Stimulated activated CD4-positive, alpha-beta T cell treated with anti-CD3 and anti-CD28 coated beads, Interleukin-12 subunit alpha, Interleukin-12 subunit beta, amount 100 ng/mL, for 48 hours (primary cell): ENCODE measurements at places on chromosomes 11 and 22.

DNA sequence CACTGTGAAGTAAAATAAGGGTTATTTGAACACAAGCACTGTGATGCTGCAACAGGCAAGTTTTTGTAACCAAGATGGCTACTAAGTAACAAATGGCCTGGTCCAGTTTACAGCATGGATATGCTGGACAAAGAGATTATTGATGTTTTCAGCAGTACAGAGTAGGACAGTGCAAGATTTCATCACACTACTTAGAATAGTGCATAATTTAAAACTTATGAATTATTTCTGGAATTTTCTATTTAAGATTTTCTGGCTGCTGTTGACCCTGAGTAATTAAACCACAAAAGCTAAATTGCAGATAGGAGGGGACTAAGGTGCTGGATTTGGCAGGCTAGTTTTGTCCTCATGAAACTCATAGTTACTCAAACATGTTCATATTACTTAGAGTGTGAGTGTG lies 33.1 kb downstream of the CEP295 start:
- no peak for DNase-seq

- DNase-seq, result no peak
These were observed 64.8 kb upstream of the FAR1 start for GRCh38 chr11:13603661-13604060.

- no peak for DNase-seq
These were observed 114.9 kb upstream of the E2F8 start for GRCh38 chr11:19355601-19356000.

GRCh38 chr22:23686416-23687024 lies 4.3 kb upstream of the RGL4 start:
- DNase-seq, result no peak

DNA sequence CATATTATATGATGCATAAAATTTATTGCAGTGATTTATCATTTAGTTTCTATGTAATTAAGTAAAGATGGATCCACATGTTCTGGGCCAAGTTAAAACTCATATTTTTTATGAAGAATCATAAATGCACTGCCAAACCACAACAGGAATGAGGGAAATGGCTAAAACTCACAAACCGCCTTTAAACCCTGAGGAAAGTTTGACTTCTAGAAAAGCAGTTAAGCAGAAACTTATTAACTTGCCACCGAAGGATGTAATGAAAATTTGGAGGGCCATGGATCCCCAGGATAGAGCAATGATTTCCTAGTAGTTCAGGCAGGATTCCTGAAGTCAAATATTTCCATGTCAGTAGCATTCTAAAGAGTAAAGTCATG lies 218.3 kb upstream of the CTSC start:
- no peak for DNase-seq
